Activated naive CD4-positive, alpha-beta T cell treated with anti-CD3 and anti-CD28 coated beads, Interleukin-2, amount 50 U/mL, for 72 hours (primary cell): ENCODE measurements at places on chromosomes 2 and 18. TPM values are rescaled to one million over a fixed set of nuclear protein-coding genes. Genes with fewer than 3 reads are reported as not detected.

The PRKAG3 gene
- total RNA-seq: not detected

The GREB1 gene
- total RNA-seq: 0.91 TPM

DNA sequence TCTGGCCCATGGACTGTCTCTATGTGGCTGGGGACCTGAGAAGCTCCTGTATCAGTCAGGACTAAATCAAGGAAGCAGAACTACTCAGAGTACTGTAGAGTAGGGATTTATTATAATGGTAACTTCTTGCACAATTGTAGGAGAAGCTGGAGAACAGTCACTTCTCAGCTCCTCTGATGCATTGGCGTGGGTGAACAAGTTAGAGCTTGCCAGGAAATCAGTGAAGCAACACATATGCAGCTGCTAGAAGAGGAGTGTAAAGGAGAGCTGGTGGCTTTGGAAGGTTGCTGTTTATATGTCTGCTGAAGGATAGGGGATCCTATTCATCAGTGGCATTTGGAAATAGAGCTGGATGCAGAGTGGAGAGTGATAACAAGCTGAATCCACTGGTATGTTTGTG lies 215.5 kb upstream of the CWC22 start:
- no peak for DNase-seq

- DNase-seq: peak; percentile 58
Measured at GRCh38 chr18:24019641-24020331, 5.2 kb downstream of the TTC39C start.

DNA sequence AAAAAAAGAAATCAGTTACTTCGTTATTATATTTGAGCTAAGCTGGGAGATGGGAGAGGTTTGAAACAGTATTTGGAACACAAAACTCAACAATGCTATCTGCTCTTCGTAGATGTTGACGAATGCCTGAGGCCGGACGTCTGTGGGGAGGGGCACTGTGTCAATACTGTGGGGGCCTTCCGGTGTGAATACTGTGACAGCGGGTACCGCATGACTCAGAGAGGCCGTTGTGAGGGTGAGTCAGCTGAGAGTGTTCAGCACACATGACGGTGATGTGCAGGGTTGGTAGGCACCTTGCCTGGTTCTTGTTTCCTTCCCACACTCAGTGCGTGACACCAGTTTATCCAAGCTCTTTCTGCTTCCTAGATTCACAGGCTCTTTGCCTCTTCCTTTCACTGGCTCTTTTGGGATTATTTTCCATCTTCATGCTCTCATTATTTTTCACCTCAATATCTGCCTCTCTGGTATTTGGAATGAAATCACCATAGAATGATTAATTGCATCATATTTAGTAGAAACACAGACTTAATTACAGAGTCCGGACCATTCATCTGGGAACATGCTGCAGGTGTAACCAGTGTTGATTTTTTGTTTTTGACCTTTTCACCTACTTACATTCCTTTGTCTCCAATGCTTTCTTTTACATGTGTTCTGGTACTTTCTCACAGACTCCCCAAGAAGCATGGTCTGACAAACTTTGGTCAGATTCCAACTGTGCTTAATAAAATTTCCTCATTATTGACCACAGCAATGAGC lies 200.6 kb upstream of the RASGRP3 start:
- DNase-seq: no peak
